ENCODE measurements at places on chromosomes 5 and 9.

DNA sequence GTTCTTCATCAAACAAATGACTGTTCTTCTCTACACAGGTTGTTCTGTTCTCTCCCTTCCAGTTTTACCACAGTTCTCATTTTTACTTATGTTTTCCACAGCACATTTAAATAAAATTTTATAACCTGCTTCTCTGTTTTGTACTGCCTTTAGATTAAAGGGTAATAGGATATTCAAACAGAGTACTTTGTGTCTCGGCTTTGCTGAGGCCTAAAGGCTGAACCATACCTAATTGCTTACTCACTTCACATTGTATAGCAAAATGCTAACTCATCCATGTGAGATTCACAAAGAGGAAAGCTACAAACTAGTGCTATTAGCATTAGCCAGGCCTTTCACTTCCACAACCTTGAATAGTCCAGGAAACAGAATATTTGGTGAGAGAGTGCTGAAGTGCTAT lies 200.3 kb downstream of the TRPM3 start:
- DNase-seq, result no peak

- no peak for DNase-seq
Measured at GRCh38 chr5:168449166-168449565, 37.1 kb upstream of the RARS1 start.

- DNase-seq, result no peak
Measured at GRCh38 chr9:129330711-129331492, 152.8 kb upstream of the IER5L start.

DNA sequence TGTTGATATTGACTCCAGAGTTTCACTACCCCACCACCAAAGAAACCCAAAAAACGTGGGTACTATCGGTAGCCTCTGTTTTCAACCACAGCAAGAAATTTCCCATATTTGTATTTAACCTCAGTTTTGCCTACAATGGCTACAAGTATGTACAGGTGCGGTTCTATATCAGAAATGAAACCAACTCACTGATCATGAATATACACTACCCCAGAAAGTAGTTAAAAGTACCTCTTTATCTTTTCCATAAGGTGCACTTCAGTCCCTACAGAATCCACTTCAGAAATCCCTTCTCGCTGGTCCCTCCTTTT lies 140.6 kb upstream of the SLC12A2 start:
- DNase-seq, result no peak

- DNase-seq, result no peak
Measured at GRCh38 chr9:78808048-78808447, 511.1 kb downstream of the PSAT1 start.

DNA sequence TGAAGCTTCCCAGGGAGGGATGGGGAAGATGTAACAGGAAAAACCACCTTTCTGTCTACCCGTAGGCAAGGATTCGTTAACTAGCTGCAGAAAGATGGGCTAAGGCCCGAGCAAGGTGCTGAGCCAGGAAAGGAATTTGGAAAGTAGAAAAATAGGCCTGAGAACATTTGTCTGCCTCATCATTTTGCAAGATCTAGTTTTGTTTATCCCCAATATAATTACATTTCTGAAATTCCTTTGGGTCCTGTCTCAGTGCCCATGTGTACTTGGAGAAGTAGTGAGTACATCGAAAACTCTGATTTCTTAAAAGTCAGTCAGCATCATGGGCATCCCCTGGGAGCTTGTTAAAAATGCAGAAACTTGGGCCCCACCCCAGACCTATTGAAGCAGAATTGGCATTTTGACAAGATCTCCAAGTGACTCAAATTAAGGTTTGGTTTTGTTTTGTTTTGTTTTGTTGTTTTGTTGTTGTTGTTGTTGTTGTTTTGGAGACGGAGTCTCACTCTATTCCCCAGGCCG lies 52.1 kb upstream of the CEMIP2 start:
- DNase-seq, result no peak

DNA sequence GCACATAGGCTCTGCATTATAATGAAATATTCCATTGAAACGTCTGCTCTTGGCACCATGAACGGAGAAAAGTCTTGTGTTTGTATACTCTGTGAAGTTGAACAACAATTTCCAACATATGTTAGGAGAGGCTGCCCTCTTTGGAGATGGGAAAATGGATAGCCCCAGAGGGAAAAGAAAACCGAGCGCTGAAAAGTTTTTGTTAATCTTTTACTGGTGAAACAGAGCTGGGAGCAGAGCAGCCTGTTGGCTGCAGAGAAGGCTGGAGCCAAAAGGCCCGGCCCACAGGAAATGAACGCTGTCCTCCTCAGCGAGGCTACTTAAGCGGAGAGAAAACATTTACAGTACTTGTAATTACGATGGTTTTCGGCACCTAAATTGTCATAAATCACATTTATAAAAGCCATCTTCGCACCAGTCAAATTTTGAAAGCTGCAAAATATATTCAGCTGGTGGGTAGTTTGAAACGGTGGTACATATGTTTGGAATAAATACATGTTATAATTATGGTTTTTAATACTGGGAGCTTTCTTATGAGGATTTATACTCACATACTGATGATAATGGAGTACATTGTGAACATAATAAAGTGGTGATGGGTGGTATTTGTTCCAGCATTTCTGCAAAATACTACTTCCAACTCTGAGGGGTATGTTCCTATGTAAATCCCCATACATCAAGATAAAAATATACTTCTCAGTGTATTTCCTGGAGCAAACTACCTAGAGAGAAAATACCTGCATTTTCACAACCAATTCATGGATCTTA lies 129.6 kb upstream of the CNTLN start:
- peak; percentile 10 for DNase-seq

All from NCI-H1417 treated with DMSO at 0.1 percent for 48 hours (cell line).